ENCODE measurements at places on chromosomes 7 and 10. TPM values are rescaled to one million over a fixed set of nuclear protein-coding genes. Genes with fewer than 3 reads are reported as not detected.

PAX4 gene
- not detected for total RNA-seq

PRLHR gene
- not detected for total RNA-seq

CALY gene
- not detected for total RNA-seq

MALRD1 gene
- total RNA-seq = 0.38 TPM

HPSE2 gene
- 0.47 TPM for total RNA-seq

CHST15 gene
- 23.0 TPM for total RNA-seq

NEUROG3 gene
- not detected for total RNA-seq

HMX3 gene
- not detected for total RNA-seq

EVX1 gene
- total RNA-seq = not detected

WNT2 gene
- total RNA-seq = not detected
